Activated naive CD4-positive, alpha-beta T cell treated with anti-CD3 and anti-CD28 coated beads, Interleukin-2, amount 50 U/mL, for 72 hours (primary cell): ENCODE measurements at places on chromosomes 13 and 19. TPM values are rescaled to one million over a fixed set of nuclear protein-coding genes. Genes with fewer than 3 reads are reported as not detected.

The ZIC5 gene
- not detected for total RNA-seq

The FAAP24 gene
- 13.3 TPM for total RNA-seq

The YIF1B gene
- 90.0 TPM for total RNA-seq

The ZSCAN4 gene
- total RNA-seq, result not detected

DNA sequence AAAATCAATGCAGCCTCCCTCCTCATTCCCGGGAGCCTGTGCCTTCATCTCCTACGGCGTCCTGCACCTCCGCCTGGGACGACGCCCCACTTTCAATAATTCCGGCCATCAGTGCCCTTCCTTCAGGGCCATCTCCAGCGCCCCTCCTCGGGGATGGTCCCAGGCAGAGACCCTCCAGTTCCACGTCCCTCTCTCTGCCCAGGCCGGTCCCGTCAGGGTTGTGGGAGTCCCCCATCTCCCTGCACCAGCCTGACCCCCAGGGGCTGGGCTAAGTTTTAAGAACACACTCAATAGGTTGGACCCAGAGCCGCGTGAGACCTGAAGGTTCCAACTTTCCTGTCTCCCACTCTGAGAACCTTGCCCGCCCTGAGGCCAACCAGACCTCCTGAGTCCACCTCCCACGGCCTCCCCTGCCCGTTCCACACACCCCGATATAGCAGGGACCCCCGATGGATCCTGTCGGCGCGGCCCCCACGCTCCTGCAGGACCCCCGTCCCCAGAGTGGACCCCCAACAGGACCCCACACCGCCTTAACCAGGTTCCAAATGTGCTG lies 646 bp downstream of the TMEM161A start:
- DNase-seq, result no peak

GRCh38 chr19:42272989-42273406 lies 3.9 kb downstream of the CIC start:
- no peak for DNase-seq

GRCh38 chr19:51081476-51081875 lies 1.2 kb downstream of the KLK14 start:
- DNase-seq, result no peak

- DNase-seq, result no peak
These were observed 955 bp downstream of the LILRA5 start for GRCh38 chr19:54312011-54312410.

DNA sequence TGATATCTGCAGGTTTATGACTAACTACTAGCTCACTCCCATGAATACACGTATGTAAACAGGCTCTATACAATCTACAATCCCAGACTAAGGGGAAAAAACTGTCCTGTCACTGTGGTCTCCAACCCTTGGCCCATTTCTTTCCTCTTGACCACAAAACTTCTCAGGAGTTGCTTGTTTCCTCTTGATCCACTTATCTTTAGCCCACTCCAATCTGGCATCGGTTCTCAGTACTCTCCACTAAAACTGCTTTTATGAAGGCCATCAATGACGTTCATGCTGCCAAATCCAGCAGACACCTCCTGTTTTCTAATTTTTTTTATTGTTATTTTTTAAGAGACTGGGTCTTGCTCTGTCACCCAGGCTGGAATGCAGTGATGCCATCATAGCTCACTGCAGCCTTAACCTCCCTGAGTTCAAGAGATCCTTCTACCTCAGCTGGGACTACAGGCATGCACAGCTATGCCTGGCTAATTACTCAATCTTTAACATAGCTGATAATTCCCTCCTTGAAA lies 31.9 kb upstream of the USPL1 start:
- no peak for DNase-seq

DNA sequence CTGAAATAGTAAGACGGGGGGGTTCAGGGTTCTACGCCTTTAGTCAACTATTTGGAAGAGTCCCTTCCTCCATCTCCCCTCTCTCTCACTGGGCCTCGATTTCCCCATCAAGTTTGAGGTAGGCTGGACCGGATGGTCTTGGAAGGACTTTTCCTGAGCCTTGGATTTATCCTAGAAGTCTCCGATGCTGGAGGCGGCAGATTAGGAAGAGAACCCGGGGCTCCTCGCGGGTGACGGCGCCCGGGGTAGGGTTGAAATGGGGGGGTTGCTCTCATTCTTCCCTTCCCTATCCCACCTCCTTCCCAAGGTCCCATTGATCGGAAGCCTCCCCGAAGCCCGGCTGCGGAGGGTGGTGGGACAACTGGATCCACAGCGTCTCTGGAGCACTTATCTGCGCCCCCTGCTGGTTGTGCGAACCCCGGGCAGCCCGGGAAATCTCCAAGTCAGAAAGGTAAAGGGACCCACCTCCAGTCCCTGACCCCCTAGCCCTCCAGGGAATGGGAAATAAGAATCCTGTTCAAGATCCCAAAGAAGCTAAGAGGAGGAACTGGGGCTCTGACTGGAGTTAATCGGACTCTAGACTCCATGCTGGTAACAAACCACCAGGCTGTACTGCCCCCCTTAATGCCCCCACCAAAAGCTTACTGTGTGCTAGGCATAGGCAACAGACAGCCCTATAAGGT lies 781 bp downstream of the QPCTL start:
- DNase-seq, result peak; percentile 85

DNA sequence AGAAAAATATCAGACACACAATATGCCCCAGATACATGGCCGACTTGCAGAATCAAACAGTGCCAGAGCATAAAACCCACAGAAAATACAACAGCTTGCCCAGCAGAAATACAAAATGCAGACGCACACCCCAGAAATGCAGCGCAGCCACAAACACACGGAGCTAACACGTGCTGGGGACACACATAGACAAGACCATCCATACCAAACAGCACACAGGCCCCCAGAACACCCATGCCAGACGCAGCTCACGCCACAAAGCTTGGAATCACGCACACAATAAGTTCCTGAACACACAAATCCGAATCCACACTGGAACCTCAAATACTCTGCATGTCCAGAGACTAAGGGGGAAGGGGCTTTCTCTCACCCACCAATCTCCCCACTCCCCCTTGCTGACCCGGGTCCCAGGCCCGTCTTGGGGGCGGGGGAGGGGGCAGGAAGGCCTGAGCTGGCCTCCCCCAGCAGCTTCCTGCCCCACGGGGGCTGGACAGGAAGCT lies 17.2 kb downstream of the CCDC97 start:
- no peak for DNase-seq

GRCh38 chr19:28956961-28957360 lies 256.0 kb downstream of the UQCRFS1 start:
- DNase-seq, result no peak
